Activated CD4-positive, alpha-beta T cell treated with anti-CD3 and anti-CD28 coated beads for 24 hours (primary cell): ENCODE measurements at places on chromosomes 5 and 9.

DNA sequence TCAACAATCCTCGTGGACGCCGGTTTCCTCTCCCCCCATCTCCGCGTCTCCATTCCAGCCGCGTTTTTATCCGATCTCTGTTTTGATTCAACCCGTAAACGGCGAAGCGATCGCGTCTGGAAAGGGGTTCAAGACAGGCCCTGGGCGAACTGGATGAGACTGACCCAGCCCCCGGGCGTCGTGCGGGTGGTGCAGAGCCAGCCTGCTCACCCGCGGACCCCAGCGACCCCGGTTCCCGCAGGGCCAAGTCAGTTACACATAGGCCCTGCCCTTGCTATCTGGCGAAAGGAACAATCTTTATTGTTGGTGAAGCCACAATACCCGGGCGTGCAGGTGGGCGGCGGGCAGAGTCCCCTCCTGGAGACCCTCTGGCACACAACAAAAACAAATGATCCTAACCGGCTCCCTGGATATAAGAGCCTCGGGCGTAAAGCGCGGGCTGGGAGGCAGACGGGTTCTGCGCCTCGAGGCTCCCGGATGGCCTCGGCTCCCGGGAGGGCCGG is 1.8 kb downstream of the TLX3 start:
- no peak for DNase-seq

DNA sequence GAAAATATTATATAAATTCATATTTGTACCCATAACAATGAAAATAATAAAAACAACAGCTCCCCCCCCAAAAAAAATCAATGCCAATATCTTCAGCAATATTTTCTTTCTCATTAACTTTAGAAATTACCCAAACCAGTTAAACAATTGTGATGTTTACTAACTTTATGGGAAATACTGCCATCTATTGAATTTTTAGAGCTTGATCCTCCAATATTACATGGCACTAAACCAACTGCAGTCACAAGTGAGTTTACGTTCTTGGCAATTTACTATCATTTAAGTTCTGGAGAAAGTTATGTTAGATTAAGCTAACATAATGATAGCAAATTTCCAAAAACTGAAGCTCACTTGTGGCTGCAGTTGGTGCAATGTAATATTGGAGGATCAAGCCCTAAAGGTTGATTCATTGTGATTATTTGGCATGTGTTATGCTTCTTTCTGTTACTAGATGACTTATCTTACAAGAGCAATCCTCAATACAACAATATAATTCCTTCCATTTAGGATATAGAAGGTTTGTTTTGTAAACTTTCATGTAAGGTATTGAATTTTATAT is 379.5 kb downstream of the CDH18 start:
- no peak for DNase-seq

DNA sequence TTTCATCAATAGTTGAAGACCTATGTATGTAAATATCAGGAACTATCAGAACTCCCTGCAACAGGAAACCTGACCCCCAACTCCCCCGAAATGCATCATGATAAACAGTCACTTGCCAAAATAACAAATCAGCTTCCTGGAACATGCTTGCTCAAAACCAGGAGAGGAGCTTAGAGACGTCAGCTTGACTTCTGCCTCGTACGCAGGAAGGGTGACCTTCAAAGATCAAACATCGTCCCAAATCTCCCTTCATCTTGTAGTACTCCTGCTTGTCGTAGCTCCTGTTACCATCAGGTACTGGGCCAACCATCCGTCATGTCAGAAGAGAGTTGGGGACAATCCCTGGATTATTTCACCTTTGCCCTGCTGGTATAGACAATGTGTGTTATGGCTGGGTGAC is 396.1 kb downstream of the GADD45G start:
- DNase-seq: no peak

- no peak for DNase-seq
These were observed 444.7 kb downstream of the TLE1 start for GRCh38 chr9:81244631-81245030.

DNA sequence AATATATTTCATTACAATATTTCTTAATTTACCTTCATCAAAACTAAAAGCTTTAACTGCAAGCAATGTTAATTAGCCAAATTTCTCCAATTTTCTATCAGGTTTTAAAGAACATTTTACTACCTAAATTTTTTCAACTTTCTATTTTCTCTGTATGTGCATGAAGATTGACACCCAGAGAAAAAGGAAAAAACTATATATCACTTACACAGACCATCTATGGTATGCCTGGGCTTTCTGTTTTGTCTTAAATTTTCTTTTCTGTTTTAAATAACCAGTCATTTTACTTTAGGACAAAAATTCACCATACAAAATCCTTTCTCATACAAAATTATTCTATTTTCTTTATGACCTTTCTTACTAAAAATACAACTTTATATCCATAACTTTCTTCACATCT is 13.8 kb upstream of the IL7R start:
- no peak for DNase-seq

DNA sequence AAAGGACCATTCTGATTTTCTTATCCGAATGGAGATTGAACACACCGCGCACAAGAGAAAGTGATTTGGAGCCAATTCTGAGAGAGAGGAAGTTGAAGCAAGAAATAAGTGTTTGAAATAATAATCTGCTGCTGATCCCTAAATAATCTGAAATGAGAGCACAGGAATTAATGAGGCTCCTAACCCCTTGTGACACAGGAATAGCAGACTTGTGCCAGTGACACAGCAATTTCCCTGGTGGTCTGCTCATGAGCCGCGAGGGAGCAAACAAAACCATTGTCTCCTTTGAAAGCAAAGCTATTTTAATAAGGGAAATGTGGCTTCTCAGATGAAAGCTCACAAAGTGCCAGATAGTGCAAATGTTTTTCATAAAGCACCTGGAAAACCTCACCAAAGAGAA is 936.1 kb upstream of the WWC1 start:
- DNase-seq: no peak
